Gastrocnemius medialis (tissue), 4 donors: ENCODE measurements at places on chromosomes 5 and 9. TPM values are rescaled to one million over a fixed set of nuclear protein-coding genes. Genes with fewer than 3 reads are reported as not detected.

- no peak overlapping the region for H3K4me3 ChIP-seq
- no peaks in the 10 kb centered on the region for H3K4me1 ChIP-seq
- H3K36me3 ChIP-seq = no peaks in the 10 kb centered on the region
- H3K27me3 ChIP-seq = no peaks in the 10 kb centered on the region
- no peak for DNase-seq
Measured at GRCh38 chr5:37888476-37888875, 48.6 kb upstream of the GDNF start.

DNA sequence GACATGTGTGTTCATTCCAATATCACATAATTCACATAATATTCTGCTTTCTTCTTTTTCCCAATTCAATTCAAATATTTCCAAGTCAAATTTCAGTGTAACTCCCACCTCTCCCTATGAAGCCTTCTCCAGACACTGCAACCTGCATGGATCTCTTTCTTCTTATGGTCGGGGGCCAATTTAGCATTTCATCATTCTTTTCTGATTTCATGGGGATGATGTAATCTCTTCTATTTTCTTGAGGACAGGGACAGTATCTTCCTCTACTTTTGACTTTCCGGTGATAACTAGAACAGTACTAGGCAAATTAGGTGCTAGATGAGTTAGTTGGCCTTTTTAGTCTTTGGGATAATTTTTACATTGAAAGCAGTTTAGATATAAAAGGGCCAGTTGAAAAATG, 92.7 kb downstream of the CARTPT start:
- no peaks in the 10 kb centered on the region for H3K4me1 ChIP-seq
- no peak overlapping the region for H3K27ac ChIP-seq
- no peaks in the 10 kb centered on the region for H3K27me3 ChIP-seq
- no peaks in the 10 kb centered on the region for H3K36me3 ChIP-seq
- no peak for DNase-seq

DNA sequence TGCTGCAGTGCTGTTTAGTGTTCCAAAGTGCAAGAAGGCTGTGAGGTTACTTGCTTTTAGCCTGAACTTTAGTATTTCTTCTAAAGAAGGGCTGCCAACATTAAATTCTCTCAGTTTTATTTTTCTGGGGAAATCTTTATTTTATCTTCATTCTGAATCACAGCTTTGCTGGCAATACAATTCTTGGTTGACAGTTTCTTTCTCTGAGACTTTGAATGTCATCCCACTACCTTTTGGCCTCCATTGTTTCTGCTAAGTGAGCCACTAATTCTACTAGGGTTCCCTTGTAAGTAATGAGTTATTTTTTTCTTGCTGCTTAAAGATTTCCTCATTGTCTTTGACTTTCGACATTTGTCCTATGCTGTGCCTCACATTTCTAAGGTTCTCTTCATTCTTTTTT, 32.4 kb upstream of the SUSD1 start:
- no peaks in the 10 kb centered on the region for H3K27me3 ChIP-seq
- DNase-seq = no peak
- H3K36me3 ChIP-seq = no peaks in the 10 kb centered on the region
- no peak overlapping the region for H3K27ac ChIP-seq
- H3K4me1 ChIP-seq = no peaks in the 10 kb centered on the region

DNA sequence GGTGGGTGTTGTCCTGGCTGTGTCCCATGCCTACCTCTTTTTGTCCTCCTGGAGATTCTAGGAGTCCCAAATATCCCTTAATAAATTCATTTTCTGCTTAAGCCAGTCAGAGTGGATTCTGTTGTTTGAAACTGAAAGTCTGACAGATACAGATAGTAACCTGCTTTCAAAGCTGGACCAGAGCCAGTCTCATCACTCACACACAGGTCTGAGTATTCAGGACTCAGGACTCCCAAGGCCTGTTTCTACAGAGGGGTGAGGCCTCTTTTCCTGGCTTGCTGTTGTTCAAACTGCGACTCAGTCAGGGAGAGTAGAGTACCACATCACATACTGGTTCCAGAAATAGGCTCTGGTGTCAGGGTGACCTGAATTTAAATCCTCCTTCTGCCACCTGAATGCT, 190.1 kb downstream of the PAX5 start:
- no peaks in the 10 kb centered on the region for H3K4me1 ChIP-seq
- H3K27me3 ChIP-seq = no peaks in the 10 kb centered on the region
- no peak overlapping the region for H3K27ac ChIP-seq
- no peak overlapping the region for H3K4me3 ChIP-seq

DNA sequence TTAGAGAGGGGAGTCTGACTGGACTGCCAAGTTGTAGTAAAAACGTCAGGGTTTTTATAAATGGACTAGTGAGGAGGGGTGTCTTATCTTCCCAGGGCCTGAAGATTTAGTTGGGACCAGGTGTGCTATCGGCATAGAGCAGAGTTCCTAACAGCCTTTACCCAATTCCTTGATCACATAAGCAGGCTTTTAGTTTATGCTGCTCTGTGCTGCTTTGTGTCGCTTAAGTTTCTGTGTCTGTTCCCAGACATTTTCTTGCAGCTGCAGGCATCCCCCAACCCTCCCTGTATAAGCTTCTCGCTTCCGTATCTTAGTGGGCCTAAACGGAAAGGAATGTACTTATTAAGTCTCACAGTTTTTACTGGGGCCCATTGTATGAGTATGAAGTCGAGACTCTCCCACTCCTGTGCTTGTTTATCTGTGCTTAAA, 2.6 kb upstream of the SMC5 start:
- no peak for DNase-seq
- H3K27ac ChIP-seq = no peak overlapping the region
- H3K27me3 ChIP-seq = no peaks in the 10 kb centered on the region
- H3K4me3 ChIP-seq = no peak overlapping the region
- H3K36me3 ChIP-seq = no peaks in the 10 kb centered on the region

GRCh38 chr9:136572003-136572827, 26.4 kb upstream of the NOTCH1 start:
- DNase-seq = no peak
- no peaks in the 10 kb centered on the region for H3K36me3 ChIP-seq
- no peak overlapping the region for H3K4me3 ChIP-seq
- H3K27ac ChIP-seq = peak overlapping the region; percentile 54
- peaks cover 15% of the 10 kb centered on the region for H3K4me1 ChIP-seq

DNA sequence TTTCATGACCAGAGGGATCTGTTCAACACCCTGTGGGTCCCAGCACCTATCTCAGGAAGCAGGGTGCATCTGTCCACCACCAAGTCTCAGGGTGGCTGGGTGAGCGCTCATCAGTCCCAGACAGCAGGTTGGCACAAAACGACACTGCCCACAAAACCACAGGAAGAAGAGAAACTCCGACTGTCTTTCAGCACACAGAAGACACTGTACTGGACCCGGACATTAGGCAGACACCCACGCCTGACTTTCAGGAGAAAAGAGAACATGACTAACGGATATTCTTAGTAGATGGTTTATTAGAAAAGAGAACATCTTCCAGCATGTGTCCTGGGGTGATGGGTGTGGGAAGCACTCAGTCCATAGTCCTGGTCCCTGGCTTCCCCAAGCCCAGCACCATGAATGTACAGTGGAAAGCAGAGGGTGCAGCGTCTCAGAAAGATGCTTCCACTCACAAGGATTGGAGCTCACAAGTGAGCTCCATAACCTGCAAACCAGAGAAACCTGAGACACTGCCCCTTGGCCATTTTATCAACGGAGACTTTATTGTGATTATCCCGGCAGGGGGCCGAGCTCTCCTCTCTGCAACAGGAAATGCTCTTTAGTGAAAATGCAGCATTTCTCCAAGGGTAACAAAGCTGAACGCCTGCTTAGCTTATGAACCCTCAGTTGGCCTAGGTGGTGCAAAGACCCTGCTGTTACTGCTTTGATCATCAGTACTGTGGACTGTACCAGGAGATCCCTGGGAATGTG, 35.8 kb upstream of the LCP2 start:
- no peaks in the 10 kb centered on the region for H3K4me1 ChIP-seq
- H3K4me3 ChIP-seq = no peak overlapping the region
- DNase-seq = no peak
- no peaks in the 10 kb centered on the region for H3K27me3 ChIP-seq

- H3K36me3 ChIP-seq = no peaks in the 10 kb centered on the region
- no peaks in the 10 kb centered on the region for H3K27me3 ChIP-seq
- no peak overlapping the region for H3K27ac ChIP-seq
- no peak for DNase-seq
Measured at GRCh38 chr5:153565822-153566221, 75.4 kb downstream of the GRIA1 start.

DNA sequence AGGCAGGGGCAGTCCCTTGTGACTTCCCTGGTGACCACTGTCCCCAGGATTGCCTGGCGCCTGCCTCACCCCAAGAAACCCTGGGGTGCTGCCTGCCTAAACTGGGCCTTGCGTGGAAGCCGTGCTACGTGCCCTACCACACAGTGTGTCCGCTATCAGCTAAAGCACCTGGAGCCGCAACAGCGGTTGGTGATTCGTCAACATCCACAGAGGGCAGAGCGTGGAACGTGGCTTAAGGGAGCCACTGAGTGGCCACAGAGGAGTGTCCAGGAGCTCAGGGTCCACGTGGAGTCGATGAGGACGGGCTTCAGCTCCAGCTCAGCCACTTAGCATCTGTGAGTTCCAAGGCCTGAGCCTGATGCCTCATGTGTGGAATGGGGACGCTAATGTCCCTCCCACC, 25.3 kb downstream of the LAMC3 start:
- no peak overlapping the region for H3K4me3 ChIP-seq
- peaks cover 7% of the 10 kb centered on the region for H3K4me1 ChIP-seq
- H3K27me3 ChIP-seq = no peaks in the 10 kb centered on the region
- no peak for DNase-seq
- H3K27ac ChIP-seq = no peak overlapping the region

GRCh38 chr9:38081356-38082108, 12.5 kb upstream of the SHB start:
- no peak overlapping the region for H3K4me3 ChIP-seq
- H3K36me3 ChIP-seq = no peaks in the 10 kb centered on the region
- no peaks in the 10 kb centered on the region for H3K4me1 ChIP-seq
- DNase-seq = no peak

- no peak overlapping the region for H3K4me3 ChIP-seq
- peaks cover 96% of the 10 kb centered on the region for H3K4me1 ChIP-seq
- H3K27me3 ChIP-seq = no peaks in the 10 kb centered on the region
- no peak for DNase-seq
- H3K27ac ChIP-seq = peak overlapping the region; percentile 88
Measured at GRCh38 chr9:121721770-121722169, 70.3 kb downstream of the DAB2IP start.

GRCh38 chr9:83440641-83441040, 97.6 kb downstream of the FRMD3 start:
- H3K36me3 ChIP-seq = no peaks in the 10 kb centered on the region
- no peak overlapping the region for H3K27ac ChIP-seq
- no peak overlapping the region for H3K4me3 ChIP-seq
- DNase-seq = no peak
- H3K4me1 ChIP-seq = peaks cover 5% of the 10 kb centered on the region
- no peaks in the 10 kb centered on the region for H3K27me3 ChIP-seq

DNA sequence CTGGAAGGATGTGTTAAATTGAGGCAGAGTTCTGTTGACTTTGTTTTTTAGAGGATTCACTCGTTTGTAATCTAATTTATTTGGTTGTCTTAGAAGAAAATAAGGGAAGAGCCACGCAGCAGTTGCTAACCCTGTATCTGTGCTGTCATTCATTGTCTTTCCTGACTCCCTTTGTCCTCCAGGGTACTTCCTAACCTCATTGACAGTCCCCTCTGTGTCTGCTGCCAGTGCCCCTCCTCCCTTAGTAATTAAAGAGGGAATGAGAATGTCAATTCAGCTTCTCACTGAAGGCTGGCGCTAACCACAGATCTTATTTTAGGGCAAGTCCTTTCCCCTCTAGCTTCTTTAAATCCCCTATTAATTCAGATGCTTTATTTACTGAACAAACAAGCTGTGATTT, 84.0 kb downstream of the MAST4 start:
- no peak for DNase-seq
- H3K4me3 ChIP-seq = no peak overlapping the region

GRCh38 chr9:87517732-87518131, 20.1 kb downstream of the DAPK1 start:
- no peak for DNase-seq
- H3K36me3 ChIP-seq = no peaks in the 10 kb centered on the region
- peaks cover 4% of the 10 kb centered on the region for H3K4me1 ChIP-seq
- H3K27me3 ChIP-seq = no peaks in the 10 kb centered on the region
- H3K27ac ChIP-seq = no peak overlapping the region

DNA sequence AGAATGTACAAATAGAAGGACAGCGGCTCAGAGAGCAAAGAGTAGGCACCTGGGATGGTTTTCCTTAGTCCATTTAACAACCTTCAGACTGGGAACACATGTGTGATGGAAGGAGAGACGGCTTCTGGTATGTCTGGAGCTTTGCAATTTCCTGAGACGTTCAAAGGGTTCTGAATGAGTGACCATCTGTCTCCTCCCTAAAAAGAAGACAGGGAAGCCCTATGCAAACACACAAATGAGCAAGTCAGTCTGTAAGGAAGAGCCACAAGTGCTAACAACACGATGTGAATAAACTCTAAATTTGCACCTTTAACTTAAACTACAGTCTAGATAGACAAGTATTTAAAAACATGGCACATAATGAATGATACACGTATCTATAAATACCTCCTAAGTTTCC, 391.0 kb downstream of the ICE1 start:
- no peak overlapping the region for H3K4me3 ChIP-seq
- no peaks in the 10 kb centered on the region for H3K4me1 ChIP-seq
- no peaks in the 10 kb centered on the region for H3K27me3 ChIP-seq
- no peak overlapping the region for H3K27ac ChIP-seq

DNA sequence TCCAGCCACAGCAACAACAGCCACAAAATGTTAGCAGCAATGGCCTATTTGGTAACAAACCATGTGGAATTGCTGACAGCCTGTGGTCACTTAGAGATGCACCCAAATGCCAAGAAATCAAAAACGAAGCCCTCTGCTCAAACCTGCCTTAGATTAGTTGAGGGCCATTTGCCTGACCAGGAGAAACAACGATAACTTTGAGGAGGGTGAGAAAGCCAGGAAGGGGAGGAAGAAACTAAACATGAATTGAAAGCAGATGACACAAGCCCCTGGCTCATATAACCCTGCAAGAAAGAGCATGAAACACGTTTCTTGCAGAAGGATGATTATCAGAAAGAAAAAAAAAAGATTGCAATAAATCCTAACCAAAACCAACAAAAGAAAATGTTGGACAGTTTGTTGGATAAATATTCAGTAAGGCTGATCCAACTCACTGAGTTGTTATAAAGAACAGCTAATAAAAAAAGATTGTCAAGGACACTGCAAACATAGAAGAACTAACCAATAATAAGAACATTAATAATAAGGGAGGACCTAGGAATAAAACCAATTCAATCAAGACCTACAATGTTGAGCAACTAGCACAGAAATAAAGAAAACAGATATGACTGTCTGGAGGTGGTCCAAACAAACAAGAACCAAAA, 140.5 kb upstream of the SLC30A5 start:
- no peak for DNase-seq
- H3K4me3 ChIP-seq = no peak overlapping the region
- H3K27me3 ChIP-seq = no peaks in the 10 kb centered on the region
- H3K27ac ChIP-seq = no peak overlapping the region
- no peaks in the 10 kb centered on the region for H3K36me3 ChIP-seq

GRCh38 chr5:74603376-74603775, 37.2 kb downstream of the ENC1 start:
- H3K27ac ChIP-seq = no peak overlapping the region
- H3K4me3 ChIP-seq = no peak overlapping the region
- no peaks in the 10 kb centered on the region for H3K27me3 ChIP-seq
- no peaks in the 10 kb centered on the region for H3K36me3 ChIP-seq
- DNase-seq = no peak

Gene PCDHGB7
- total RNA-seq = 3.1 TPM

Gene SNAPC4
- 3.6 TPM for total RNA-seq

Gene C9orf152
- total RNA-seq = not detected

Gene TAF9
- total RNA-seq = 35.3 TPM

Gene FST
- 3.4 TPM for total RNA-seq
